ENCODE measurements at places on chromosomes 1 and 21. TPM values are rescaled to one million over a fixed set of nuclear protein-coding genes. Genes with fewer than 3 reads are reported as not detected.

The PROX1 gene
- not detected for total RNA-seq

The GPR157 gene
- 3.2 TPM for total RNA-seq

The KRTAP10-11 gene
- total RNA-seq, result not detected

The FAM177B gene
- not detected for total RNA-seq

The LACTBL1 gene
- not detected for total RNA-seq

The OR2T11 gene
- total RNA-seq, result not detected

The FTCD gene
- total RNA-seq, result 0.23 TPM

The C1QA gene
- total RNA-seq, result not detected

The OR2L2 gene
- not detected for total RNA-seq

The HMGCL gene
- total RNA-seq, result 23.4 TPM

The PPP2R5A gene
- 42.9 TPM for total RNA-seq

The DPH2 gene
- total RNA-seq, result 74.5 TPM

The CCDC181 gene
- 0.57 TPM for total RNA-seq

The CENPS gene
- 35.2 TPM for total RNA-seq

The PDC gene
- not detected for total RNA-seq

The IL22RA1 gene
- not detected for total RNA-seq

The AMY1C gene
- total RNA-seq, result not detected

The RPAP2 gene
- 37.0 TPM for total RNA-seq

The MSH4 gene
- total RNA-seq, result 0.55 TPM

The FAM229A gene
- total RNA-seq, result 3.1 TPM

The HEYL gene
- total RNA-seq, result not detected

The USH2A gene
- not detected for total RNA-seq

The ERO1B gene
- total RNA-seq, result 3.0 TPM

The ADORA1 gene
- not detected for total RNA-seq

The RCSD1 gene
- 44.1 TPM for total RNA-seq

The TINAGL1 gene
- total RNA-seq, result not detected

The PIAS3 gene
- 17.7 TPM for total RNA-seq

The F13B gene
- not detected for total RNA-seq

The B3GALT6 gene
- 22.4 TPM for total RNA-seq

The SYCP1 gene
- total RNA-seq, result not detected

The EIF3I gene
- 402 TPM for total RNA-seq

The SERINC2 gene
- not detected for total RNA-seq

The C1orf226 gene
- total RNA-seq, result not detected

The RUNX3 gene
- 183 TPM for total RNA-seq

The NTRK1 gene
- total RNA-seq, result 3.6 TPM

The S100A5 gene
- 1.2 TPM for total RNA-seq
